ENCODE measurements at places on chromosomes 12 and 14.

GRCh38 chr12:107264667-107265066, 171.3 kb upstream of the CRY1 start:
- no peak for DNase-seq

- no peak for DNase-seq
These were observed 11.1 kb downstream of the EXOC3L4 start for GRCh38 chr14:103105580-103106150.

DNA sequence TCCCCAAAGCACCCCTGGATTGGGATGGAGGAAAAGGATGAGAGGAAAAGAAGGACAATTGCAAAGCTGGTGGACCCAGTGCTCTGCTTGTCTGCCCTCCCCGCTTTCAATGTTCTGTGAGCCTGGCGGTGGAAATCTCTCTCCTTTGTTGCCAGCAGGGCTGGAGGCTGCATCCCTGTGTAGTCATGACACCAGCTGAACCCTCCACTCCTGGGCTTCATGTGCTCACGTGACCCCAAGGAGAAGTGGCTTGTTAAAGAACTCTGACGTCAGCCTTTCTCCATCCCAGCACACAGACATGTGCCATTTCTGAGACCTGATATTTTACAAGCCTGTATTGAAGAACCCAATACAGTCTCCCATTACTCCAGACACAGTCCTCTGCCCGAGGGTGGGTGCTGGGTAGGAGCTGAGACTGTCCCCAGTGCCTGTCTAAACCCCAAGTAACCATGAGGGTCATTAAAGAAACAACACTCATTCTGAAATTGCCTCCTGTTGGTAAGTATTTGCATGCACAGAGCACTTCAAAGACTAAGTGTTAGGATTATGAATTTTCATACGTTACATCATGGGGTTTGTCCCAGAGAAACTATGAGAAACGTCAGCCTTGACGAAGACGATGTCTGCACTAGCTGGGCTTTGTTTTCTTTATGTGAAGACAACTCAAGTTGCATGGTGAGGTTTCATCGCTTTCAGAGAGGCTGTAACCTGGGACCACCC, 21.7 kb downstream of the GALNT16 start:
- no peak for DNase-seq

DNA sequence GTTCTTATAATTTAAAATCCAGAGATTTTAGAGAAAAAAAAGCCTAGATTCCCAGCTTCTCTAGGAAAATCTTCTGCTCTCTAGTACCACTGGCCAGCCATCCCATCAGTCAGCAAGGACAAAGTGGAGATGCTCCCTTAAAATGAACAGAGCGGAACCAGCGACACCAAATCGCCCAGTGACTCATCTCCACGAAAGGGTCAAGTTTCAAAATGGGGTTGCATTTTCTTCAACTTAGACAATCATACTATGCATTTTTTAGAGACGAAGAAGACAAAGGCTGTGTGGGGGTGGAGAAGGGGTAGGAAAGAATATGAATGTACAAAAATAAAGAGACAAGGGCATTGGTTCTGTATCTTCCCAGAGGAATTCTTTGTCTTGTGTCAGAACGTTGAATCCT, 212.0 kb downstream of the SLC15A4 start:
- no peak for DNase-seq

DNA sequence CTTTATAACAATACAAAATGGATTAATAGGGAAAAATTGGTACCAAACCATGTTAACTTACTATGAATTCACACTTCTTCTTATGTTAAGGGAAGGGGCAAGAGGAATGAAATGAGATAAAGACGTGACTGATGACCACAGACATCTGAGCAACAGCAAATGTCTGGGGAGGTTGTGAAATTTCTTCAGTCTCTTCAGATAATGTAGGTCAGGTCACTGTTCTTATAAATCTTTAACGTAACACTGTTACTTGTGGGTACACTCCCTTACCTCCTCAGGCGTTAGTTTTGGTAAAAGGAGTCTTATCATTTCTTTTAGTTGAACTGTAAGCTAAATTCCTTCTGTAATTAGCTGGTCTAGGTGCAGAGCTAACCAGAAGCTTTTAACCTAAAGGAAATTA, 405.0 kb upstream of the LRFN5 start:
- no peak for DNase-seq

DNA sequence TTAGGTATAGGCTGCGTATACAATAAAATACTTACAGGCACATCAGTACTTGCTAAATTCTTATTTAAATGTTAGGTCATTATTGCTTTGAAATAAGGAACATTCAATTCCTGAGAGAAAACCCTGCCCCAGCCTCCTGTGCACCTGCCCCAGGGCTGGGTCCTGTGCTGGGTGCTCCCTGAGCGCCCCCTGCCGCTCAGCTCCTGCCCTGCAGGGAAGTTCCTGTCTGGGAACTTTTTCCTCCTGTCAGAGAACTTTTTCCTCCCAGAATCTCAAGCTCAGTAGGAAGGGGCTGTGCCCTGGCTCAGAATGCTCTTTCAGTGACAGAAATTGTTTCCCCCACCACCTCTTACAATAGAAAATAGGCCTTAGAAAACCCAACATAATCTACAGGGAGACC, 751.1 kb downstream of the TMEM121 start:
- no peak for DNase-seq

GRCh38 chr12:27164330-27165040, 79.6 kb upstream of the STK38L start:
- no peak for DNase-seq

GRCh38 chr14:80628547-80628946, 313.0 kb downstream of the CEP128 start:
- DNase-seq = no peak

DNA sequence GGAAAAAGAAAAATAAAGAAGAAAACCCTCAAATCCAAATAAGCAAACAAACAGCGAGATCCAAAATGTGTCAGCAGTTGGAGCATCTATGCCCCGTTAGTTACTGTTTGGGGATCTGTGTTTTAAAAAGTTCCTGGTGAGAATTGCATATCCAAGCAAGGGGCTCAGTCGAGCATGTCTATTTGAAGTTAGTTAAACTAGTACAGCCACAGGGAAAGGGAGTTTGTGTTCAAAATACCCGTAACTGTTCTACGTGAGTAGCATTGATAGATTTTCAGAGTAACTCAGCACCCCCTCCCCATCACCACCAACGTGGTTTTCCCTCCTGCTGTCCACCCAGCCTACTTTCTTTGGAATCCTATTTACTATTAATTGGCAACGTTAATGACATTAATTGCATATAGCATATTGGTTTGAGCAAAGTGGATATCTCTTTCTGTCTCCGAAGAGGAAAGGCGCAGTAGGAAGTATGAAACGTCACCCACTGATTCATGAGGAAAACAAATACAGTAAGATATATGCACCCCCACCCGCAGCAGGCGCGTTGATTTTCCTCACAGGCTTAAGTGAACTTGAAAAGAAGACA, 1.5 kb downstream of the NPAS3 start:
- DNase-seq = peak; percentile 14

- no peak for DNase-seq
These were observed 116.0 kb upstream of the FLRT2 start for GRCh38 chr14:85413836-85414526.

DNA sequence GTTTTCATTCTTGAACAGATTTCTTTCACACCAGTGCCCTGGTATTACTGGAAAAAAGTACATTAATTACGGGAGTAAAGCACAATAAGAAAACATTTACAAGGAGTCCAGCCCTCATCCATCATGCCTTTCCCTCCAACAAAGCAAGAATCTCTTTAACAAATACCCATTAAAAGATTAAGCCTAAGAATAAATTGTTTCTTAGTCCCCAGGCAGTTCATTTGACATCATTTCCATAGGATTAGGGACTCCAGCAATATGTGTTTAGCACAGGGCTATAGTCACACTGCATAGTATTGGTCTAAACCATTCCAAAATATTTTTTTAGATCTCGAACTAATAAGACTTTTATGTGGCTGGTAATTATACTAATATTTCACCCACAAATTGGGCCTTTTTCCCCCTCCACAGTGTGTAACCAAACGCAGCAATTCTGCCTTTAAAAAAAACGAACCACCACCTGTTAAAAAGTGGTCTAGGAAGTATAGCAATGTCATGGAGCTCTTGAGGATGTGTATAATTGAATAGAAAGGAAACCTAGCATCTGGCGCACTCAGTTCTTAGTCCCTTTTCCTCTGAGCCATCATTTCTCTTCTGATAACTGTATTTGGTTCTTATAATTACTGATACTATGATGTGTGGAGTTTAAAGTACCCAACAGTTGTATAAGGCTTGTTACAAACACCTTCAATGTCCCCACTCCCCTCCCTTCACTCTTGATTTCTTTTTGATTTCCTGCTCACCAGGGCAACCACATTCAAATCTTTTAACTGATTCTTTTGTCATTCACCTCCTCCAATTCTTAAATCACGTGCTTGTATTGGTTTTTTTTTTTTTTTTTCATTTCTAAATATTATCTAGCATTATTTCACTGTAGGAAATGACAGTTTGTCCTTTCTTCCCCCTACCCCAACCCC, 138.7 kb downstream of the ETV6 start:
- DNase-seq = no peak

GRCh38 chr14:104291123-104292000, 153.0 kb downstream of the KIF26A start:
- no peak for DNase-seq

GRCh38 chr14:23439107-23439835, 3.8 kb upstream of the MYH7 start:
- no peak for DNase-seq

DNA sequence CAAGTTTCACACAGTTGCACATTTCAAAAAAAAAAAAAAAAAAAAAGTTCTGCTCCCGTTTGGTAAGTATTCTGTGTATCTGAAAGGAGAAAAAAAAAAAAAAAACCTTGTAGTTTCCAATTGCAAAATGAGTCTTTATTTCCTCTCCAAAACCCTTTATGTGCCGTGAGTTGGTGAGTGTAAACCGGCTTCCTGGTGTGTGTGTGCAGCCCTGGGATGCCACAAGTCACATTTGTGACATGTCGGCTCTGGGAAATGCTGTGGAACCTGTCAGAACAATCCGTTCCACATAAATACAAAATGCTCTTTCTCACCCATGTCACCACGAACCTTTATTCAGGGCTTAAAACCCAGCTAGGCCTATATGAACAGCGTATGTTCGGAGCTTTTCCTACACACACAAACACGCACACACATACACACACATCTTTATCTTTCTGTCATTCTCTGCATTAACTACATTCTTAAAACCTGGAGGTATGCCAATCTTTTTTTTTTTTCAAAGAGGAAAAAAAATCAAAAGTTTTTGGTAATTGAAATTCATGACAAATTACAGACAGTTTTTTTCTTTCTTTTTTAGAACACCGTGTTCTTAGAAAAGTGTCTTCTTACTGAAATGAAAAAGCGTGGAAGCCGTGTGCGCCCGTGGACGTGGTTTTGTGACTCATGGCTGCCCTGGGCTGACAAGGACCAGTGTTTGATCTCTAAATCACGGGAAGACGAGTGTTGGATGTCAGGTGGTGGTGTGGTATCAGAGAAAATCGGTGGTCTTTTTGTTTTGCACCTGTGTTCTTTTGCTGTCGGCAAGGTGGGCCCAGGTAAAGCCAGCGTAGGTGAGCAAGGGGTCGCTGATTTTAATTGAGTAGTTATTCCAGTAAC, 612.0 kb downstream of the VRK1 start:
- no peak for DNase-seq

- no peak for DNase-seq
These were observed 407.5 kb downstream of the PCNX1 start for GRCh38 chr14:71314717-71315116.

DNA sequence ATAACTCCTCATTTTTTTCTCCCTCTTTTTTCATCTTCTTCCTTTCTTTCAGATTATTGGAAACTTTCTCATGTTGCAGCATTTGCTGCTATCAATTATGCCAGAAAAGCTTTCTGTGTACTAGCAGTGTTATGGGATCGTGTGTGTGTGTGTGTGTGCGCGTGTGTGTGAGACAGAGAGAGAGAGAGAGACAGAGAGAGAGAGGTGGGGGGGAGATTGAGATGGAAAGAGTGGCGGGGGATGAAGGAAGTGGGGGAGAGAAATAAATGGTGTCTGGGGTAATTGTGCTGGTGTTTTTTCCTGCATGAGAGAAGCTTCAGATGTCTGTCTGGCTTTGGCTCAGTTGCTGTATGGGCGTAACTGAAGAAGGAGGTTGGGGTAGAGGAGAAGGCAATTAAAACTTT, 268.9 kb downstream of the RAD51B start:
- DNase-seq = no peak

GRCh38 chr12:93297032-93297431, 80.7 kb upstream of the NUDT4 start:
- no peak for DNase-seq

GRCh38 chr12:52251367-52252051, 18.5 kb downstream of the KRT7 start:
- no peak for DNase-seq

- DNase-seq = no peak
These were observed 446.4 kb downstream of the EGLN3 start for GRCh38 chr14:33504246-33505099.

DNA sequence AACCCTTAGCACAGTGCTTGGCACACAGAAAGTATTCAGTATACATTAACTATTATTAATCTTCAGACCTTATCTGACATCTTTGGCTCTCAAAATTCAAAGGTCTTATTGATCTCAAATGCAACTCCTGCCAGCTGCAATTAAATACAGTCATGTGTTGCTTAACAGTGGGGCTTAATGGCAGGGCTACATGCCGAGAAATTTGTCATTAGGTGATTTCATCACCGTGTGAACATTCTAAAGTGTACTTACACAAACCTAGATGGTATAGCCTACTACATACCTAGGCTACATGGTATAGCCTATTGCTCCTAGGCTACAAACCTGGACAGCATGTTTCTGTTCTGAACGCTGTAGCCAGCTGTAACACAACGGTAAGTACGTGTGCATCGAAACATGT, 156.3 kb upstream of the TMCC3 start:
- no peak for DNase-seq

- DNase-seq = no peak
These were observed 26.1 kb upstream of the MYF6 start for GRCh38 chr12:80681287-80681686.

DNA sequence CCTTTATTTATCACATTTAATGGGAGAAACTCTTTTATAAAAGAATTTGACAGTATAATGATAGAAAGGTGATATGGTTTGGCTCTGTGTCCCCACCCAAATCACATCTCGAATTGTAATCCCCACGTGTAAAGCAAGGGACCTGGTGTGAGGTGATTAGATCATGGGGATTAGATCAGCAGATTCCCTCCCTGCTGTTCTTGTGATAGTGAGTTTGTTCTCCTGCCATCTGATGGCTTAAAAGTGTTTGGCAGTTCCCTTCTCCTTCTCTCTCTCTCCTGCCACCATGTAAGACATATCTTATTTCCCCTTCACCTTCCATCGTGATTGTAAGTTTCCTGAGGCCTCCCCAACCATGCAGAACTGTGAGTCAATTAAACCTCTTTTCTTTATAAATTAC, 1110.3 kb downstream of the FLRT2 start:
- no peak for DNase-seq

DNA sequence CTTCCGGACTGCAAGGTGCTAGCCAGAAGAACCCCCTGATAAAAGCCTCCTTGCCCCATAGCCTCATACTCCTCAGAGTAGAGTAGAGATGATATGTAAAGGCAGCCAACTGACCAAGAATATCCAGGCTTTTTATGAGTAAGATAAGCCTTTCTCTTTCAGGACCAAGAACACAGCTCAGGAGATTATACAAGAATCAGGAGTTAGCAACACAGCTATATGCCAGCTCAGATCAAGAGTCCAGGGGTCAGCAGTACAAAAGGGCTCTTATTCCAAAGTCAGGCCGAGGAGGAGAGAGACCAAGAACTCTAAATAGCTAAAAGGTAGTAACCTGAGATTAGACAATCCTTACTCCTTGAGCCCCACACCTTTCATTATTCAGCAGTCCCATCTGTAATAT, 135.3 kb downstream of the BTG1 start:
- DNase-seq = no peak

- DNase-seq = no peak
These were observed 279.9 kb upstream of the SYT1 start for GRCh38 chr12:78584695-78585094.

- no peak for DNase-seq
These were observed 4.8 kb downstream of the CD163 start for GRCh38 chr12:7498809-7499208.

Data from frontal cortex (tissue), 4 donors.